Left lung (tissue), 14 donors: ENCODE measurements at places on chromosomes 1 and 21.

DNA sequence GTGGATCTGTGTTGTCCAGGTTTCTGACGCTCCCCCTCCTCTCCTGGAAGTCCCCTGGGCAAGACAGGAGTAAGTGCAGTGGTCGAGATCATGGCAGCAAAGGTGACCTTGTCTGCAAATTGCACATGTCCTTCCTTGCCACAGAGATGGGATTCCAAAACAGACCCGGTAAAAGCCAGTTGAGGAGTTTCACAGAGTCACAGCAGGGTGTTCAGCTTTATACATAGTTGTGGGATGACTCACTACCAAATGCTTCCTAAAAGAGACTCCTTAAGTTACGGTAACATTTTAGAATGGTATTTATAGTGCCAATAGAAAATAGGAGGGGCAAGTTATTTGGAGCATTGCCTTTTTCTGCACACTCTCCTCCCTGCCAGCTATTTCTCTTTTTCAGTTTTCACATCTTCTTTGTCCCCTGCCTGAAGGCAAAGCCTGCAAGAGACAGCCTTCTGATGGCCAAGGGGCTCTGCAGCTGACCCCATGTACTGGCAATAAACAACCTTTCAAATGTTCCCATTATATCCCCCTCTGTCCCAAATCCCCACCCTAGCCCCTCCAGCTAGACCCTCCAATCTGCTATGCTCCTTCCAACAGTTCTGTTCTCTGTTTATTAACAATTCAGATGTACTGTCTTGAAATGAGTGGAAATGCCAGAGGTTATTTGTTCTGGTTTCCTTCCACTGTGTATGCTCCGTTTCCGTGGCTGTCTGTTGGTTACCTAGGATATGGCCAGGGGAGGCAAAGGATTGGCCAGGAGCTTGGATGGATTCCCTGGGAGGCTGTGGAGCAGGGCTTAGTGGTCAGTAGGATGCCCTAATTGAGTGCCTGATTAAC lies 115.0 kb downstream of the TGFB2 start:
- no peak for DNase-seq

GRCh38 chr1:36457691-36458090 lies 6.5 kb downstream of the MRPS15 start:
- DNase-seq: no peak

GRCh38 chr1:153985341-153985912 lies 712 bp downstream of the RAB13 start:
- no peak for DNase-seq

- no peak for DNase-seq
Observed at GRCh38 chr1:243471026-243471685, 215.3 kb downstream of the SDCCAG8 start.

- no peak for DNase-seq
Observed at GRCh38 chr1:45952072-45952471, 148.7 kb downstream of the MAST2 start.

DNA sequence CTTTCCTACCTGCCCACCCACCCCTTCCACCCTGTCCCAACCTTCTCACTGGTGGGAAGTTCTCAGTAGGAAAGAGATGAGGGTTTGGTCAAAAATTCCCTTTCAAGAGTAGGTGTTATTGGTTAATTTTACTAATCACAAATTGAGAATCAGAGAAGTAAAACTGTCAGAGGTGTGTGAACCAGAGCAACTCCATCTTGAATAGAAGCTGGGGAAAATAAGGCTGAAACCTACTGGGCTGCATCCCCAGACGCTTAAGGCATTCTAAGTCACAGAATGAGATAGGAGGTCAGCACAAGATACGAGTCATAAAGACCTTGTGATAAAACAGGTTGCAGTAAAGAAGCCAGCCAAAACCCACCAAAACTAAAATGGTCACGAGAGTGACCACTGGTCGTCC lies 11.5 kb downstream of the PLA2G2D start:
- no peak for DNase-seq

- no peak for DNase-seq
Observed at GRCh38 chr1:34858901-34859445, 576 bp downstream of the SMIM12 start.

DNA sequence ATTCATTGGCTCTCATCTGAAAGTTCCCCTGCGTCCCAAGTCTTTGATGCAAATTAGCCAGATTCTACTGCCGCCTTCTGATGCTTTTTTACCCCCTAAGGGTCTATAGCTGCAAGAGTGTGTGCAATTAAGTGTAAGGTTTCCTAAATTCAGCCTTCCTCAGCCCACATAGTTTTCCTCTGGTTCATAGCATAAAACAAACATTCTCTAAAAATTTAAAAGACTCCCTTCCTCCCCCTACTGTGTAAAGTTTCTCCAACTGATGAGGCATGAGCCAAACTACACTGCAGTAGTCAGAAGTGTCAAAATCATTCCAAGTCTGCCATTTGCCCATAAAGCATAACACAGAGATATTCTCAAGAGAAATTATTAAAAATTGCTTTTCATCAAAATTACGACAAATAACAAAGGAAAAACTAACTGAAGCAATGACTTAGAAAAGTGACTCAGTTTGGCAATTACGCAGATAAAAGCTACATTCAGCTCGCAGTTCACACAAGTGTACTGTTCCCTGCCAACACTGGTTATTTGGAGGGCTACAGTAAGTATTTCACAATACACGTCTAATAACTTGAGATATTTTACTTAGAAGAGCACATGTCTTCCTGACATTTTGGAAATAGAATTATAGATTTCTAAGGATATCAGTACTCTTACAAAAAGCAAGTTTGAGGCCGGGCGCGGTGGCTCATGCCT lies 15.4 kb downstream of the KCNH1 start:
- no peak for DNase-seq
